ENCODE measurements at places on chromosomes 2 and 18.

GRCh38 chr2:150214626-150215025, 272.8 kb downstream of the RND3 start:
- no peak for DNase-seq

DNA sequence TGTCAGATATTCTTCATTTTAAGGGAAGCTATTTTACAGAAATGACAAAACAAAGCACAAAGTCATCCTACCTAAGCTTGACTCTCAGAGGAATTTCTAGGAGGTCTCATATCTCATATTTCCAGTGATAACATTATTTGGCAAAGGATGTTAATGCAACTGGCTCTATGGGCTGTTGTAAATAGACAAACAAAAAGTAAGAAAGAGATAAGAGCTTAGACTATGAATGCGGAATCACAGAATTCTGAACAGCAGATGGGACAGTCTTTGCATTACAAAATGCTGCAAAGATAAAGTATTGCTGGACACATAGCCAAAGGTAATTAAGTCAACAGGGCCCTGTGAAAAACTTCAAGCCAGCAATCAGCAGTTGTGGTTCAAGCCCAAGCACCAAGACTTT, 23.9 kb downstream of the PIAS2 start:
- DNase-seq, result no peak

GRCh38 chr2:85668857-85669142, 801 bp upstream of the SFTPB start:
- no peak for DNase-seq

- no peak for DNase-seq
These were observed 56.3 kb downstream of the DNMT3A start for GRCh38 chr2:25285265-25286024.

DNA sequence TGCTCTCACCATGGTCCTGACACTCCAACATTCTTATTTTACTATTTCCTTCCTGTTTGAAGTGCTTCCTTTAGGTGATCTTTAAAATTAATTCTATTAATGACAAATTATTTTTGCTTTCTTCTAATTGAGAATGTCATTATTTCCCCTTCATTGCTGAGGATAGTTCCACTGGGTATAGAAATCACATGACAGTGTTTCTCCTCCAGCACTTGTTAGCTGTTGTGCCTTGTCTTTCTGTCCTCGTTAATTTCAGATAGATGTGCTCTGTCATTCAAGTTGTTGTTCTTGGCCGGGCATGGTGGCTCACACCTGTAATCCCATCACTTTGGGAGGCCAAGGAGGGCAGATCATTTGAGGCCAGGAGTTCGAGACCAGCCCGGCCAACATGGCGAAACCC, 321.0 kb upstream of the RAB6C start:
- no peak for DNase-seq

DNA sequence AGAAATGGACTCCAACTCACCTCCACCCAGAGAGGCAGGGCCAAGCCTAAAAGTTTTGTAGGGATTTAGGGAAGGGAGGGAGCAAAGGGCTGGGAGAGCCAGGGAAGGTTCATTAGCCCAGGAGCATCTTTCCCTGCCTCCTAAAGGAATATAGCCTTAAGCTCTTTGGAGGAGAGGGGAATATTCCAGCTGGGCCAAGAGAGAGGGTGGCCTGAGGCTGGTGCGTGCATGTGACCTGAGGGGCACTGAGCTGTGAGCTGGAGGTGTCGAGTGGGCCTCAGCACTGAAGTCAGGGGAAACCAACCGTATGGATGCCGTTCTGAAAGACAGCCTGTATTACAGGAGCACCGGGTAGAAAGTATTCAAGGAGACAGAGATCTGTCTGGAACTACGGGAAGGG, 112.6 kb downstream of the KLHL29 start:
- DNase-seq, result no peak

DNA sequence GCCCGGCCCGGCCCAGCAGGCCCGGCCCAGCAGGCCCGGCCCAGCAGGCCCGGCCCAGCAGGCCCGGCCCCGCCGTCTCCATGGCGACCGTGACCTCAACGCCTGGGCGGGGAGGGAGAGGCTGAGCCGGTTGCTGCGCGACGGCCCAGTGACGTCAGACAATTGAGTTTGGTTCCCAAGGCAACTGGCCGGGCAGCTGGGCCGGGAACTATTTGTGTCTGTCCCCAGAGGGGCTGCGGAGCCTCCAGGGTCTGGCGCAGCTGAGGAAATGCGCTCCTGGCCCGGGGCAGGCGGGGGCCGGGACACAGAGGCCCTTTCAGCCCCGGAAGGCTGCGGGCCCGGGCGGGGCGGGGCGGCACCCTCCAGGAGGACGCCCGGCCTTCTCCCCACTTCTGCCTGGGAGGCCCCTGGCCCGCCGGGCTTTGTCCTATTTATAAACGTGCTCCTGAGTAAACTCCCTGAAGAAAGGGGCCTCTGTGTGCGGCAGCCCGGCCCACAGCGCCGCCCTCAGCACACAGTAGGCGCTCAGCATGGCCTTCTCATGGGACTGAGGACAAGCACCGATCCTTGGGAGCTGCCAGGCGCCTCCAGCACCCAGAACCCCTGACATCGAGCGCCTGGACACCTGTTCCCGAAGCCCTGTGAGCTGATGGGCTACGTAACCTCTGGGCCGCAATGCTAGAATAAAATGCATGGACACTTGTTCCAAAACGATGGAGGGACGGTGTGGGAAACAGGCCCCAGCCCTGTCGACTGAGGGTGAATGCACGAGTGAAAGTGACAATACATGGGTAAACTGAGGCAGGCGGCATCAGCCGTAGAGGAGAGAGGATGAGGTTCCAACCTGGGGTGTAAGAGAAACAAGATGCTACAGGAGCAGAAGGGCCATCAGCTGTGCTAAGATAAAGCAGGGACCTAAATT, 12.3 kb downstream of the TEX44 start:
- peak; percentile 91 for DNase-seq

- no peak for DNase-seq
These were observed 144.4 kb upstream of the RNF152 start for GRCh38 chr18:62037012-62037742.

DNA sequence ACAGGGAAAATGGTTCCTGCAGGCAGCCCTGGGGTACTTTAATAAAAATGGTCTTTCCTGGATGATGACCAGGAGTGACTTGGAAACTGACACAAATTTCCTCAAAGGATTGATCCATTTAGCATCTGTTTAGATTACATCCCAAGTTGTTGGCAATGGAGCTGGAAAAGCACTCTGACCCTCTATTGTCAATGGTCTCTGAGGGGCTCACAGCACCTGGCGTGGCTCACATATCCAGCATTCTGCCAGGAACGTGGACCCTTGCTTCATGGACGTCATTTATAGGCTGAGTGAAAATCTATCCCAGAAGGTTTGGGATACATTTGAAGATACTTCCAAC, 43.8 kb downstream of the SERTAD2 start:
- no peak for DNase-seq

- DNase-seq, result no peak
These were observed 135.9 kb downstream of the ABCA12 start for GRCh38 chr2:215002500-215002899.

DNA sequence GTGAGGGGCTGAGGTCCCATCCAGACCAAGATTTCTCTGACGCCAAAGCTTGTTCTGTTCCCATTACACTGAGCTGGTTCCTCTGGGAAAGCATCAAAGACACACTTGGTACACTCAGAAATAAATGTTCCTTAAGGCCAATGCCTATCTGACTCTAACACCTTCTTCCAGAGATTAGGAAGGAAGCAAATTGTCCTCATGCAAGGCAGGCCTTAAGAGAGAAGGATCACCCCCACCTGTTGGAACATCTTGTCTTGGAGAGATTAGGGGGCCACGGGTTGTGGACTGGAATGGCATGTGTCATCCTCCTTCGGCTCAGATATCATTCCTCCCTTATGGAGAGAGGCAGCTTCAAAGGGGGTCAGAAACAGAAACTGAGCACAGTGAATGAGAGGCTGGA, 100.2 kb downstream of the ANKRD44 start:
- DNase-seq, result no peak

DNA sequence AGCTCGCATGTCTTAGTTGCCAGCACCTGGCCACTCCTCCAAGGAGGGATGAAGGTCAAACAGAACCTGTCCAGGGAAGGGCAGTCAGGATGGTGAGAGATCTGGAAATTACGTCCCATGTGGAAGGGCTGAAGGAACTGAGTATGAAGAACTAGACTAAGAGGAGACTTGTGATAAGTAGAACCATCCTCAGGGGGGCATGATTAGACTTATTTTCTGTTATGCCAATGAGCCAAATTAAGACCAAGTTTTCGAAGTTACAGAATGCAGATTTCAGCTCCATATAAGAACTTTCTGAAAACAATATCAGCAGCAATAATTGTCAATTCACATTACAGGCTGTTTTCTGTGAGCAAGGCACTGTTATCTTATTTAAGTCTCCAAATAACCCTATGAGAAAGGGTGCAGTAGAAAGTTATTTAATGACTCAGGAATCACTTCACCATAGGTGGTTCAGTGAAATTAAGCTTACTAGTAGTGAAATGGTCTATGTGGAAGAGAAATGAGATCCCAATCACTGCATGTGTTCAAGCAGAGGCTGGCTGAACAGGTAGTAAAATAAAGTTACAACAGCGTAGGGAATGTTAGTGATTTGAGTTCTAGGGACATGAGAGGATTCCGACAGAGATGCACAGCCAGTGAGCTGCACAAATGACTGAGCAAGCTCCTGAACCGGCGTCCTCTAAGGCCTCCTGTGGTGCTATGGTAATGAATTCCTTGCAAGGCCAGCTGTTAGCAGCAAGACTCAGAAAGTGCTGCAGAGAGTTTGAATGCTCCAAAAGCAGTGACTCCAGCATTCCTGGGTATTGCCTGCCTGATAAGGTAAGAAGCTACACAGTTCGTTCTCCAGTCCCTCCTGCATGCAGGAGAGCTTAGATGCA, 4.5 kb upstream of the DYM start:
- no peak for DNase-seq

DNA sequence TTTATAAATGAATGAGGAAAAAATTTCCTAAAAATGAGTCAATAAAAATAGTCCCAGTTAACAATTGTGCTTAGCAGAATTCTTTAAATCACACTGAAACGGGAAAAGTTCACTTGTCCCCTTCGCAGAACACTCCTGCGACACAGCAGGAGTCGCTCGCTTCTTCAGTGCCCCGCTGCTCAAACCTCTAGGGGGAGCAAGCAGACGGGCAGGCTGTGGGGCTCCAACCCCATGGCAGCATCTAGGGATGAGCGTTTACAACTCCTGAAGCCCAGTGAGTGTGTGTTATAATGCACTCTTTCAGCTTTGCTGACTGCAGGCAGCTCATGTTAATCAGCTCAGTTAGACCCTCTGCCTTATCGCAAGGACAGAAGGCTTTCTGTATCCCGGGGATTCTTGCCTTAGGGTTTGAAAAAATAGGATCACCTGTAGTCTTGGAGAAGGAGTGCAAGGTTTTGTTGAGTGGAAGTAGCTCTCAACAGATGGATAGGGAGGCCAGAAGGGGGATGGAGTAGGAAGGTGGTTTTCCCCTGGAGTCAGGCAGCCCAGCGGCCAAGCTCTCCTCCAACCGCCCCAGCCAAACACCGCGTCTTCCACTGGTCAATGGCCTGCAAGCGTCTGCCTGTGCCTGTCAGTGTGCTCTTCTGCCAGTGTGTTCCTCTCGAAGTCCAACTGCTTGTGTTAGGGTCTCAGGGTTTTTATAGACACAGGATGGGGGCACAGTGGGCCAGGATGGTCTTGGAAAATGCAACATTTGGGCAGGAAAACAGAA, 1977.7 kb upstream of the LRRTM1 start:
- no peak for DNase-seq

- no peak for DNase-seq
These were observed 18.1 kb upstream of the RASGRP3 start for GRCh38 chr2:33458248-33458819.

GRCh38 chr18:78571831-78572347, 407.7 kb upstream of the SALL3 start:
- DNase-seq, result no peak

DNA sequence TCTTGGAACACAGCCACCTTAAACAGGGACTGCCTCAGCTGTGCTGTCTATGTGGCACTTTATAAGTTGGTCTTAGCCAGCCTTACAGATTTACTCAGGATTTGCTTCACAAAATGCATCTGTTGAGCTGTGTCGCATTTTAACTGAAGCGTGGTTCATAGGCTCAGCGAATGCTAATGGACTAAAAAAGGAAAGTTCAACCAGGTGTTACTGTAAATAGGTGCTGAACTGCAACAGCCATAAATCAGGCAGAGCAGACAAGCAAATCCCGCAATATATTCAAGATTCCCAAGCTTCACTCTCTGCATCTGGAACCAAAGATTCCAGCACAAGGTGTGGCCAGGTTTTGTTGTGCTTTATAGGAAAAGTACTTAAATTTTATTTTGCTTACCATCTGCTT, 130.0 kb downstream of the EPHA4 start:
- no peak for DNase-seq

DNA sequence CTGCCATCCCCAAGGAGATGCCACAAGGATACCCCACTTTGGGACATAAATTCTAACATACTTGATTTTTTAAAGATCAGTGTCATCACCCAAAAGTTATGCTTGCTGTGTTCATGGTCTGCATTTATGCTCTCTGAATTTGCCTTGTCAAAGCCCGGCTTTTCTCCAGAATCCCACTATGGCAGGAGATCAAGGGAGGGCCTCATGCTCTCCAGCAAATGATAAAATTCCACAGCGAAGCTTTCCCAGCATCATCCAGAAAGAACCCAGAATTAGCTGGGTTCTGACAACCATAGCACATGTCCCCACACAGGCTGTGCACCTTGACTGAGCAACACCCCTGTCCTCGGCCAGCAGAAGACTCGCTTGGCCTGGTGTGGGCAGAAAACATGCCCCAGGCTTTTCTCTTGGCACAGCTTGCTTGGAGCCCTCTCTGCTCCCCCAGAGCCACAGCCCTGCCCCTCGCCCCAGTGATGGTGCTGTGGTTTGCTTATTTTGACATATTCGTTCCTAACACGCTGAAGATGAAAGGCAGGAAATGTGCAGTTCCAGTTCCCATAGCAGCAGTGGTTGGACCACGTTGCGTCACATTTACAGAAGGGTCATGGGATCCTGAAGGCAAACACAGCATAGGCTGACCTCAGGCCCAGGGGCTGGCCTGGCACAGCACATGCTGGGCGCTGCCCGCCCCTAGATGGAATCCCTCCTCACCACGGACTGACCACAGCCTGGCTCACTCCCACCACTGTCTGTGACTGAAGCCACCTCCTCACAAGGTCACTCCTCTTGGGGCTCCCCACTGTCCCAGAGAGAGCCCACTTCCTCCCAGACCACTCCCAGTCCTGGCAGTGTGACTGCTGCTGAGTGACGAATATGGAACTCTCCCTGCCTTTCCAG, 14.1 kb upstream of the CHRNA1 start:
- DNase-seq, result peak; percentile 10

DNA sequence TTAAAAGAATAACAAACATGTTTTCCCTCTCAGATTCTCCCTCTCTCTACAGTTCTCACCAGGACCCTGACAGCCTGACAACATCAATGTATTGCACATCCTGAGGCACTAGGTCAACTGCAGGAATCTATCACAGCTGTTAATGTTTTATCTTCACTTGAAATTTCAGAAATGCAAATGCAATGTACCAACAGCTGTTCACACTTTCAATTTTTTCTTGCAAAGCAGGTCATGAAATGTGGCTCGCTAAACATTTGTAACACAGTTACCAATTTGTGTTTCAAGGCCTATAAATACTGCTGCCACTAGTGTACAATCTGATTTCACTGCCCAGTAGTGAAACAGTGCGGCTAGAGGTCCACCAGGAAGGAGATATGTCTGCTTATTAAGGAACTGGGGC, 147.8 kb downstream of the EXOC6B start:
- no peak for DNase-seq
